ENCODE measurements at places on chromosomes 2 and 18.

- DNase-seq: no peak
These were observed 28.5 kb downstream of the UXS1 start for GRCh38 chr2:106165561-106165960.

DNA sequence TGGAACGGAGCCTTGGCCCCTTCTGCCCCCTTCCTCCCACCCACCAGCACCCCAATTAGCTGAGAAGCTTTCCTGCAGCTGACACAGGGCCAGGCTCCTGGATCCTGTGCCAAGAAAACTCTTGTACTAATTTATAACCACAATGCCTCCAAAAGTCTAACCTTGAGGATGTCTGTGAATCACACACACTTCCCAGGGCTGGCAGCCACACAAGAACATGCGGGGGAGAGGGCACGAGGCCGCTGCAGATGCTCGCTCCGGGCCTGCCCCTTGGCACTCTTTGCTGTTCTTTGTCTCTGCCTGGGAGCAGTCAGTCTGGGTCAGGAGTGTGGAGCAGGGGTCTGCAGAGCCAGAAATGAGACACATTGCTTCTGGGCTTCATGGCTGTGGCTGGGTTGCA lies 62.7 kb upstream of the KIF5C start:
- DNase-seq: no peak

- DNase-seq: no peak
These were observed 34.3 kb upstream of the CNGA3 start for GRCh38 chr2:98311771-98312545.

- DNase-seq: no peak
These were observed 482.5 kb downstream of the STK39 start for GRCh38 chr2:167764772-167765341.

GRCh38 chr2:20100711-20101110 lies 49.3 kb upstream of the LAPTM4A start:
- no peak for DNase-seq

GRCh38 chr2:128317181-128317898 lies 1.3 kb downstream of the HS6ST1 start:
- peak; percentile 51 for DNase-seq

- DNase-seq: no peak
These were observed 879.0 kb downstream of the SLC4A3 start for GRCh38 chr2:220506466-220506865.

GRCh38 chr18:51721996-51722395 lies 524.5 kb upstream of the MEX3C start:
- no peak for DNase-seq

GRCh38 chr18:34837769-34838272 lies 127.7 kb downstream of the DTNA start:
- DNase-seq: no peak

Data from stimulated activated CD8-positive, alpha-beta memory T cell treated with anti-CD3 and anti-CD28 coated beads, Interleukin-4, amount 100 ng/mL, for 48 hours (primary cell).